Stimulated activated CD4-positive, alpha-beta T cell treated with anti-CD3 and anti-CD28 coated beads, Interleukin-4, amount 100 ng/mL, for 24 hours (primary cell): ENCODE measurements at places on chromosomes 2 and 18.

DNA sequence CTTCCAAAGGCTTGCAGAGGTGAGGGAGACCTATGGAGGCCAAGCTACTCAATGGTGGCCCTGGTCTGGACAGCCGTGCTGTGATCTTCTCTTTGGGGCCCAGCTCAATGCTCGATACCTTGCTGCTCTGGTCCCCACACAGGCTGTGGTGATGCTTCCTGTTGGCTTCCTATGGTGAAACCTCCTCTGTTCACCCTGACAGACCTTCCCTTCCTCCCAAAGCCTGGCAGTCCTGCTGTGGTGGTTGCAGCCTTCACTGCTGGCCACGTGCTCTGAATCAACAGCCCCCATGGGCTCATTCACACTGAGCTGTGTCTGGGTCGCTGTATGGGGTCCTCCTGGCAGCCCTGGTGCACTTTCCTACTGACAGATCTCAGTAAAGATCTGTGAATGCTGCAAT is 31.0 kb upstream of the GALR1 start:
- no peak for DNase-seq

GRCh38 chr2:60886991-60887390 is 5.6 kb downstream of the REL start:
- no peak for DNase-seq

DNA sequence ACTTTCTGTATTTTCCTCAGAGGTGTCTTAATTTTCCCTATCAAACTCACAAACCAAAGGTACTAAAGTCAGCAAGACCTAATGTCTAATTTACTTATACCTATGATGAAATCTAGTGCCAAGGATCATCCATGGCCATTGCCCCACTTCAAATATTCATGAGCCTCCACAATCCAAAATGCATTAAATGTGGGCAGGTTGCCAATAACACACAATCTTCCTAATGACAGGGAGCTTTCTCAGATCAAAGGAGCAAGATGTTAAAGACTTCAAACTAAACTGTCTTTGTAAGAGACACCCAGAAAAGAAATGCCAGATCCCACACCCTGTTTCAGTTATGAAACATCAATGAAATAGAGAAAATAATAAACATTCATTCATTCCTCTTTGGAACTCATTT is 143.2 kb downstream of the TMEFF2 start:
- DNase-seq: no peak

DNA sequence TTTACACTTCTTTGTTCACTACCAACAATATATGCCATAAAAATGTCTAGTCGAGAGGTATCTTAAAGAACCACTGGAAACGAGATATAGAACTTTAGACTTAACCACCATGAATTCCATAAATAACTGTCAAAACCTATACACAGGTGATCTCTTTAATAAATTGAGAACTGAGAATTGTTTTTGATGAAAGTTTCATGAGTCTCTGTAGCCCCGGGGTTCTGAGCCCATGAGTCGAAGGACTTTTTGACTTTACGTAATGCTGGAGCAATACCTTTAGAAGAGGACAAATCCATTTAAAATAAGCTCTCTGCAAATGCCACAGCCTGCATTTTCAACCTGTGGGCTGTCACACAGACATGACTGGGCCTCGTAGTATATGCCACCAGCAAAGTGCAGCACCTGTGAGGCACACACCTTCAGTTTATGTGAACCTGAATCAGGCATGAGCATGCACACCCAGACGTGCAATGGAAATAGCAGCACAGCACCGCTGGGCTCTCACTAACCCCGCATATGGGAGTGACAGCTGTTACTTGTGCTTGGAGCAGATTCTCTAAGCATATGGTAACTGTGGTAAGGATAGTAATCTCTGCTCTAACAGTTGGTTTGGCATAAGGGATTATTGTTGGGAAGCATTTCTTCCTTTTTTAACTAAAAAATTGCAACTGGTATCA is 383.2 kb downstream of the SOCS6 start:
- no peak for DNase-seq

- no peak for DNase-seq
These were observed 27.3 kb upstream of the NOTO start for GRCh38 chr2:73174941-73175662.

DNA sequence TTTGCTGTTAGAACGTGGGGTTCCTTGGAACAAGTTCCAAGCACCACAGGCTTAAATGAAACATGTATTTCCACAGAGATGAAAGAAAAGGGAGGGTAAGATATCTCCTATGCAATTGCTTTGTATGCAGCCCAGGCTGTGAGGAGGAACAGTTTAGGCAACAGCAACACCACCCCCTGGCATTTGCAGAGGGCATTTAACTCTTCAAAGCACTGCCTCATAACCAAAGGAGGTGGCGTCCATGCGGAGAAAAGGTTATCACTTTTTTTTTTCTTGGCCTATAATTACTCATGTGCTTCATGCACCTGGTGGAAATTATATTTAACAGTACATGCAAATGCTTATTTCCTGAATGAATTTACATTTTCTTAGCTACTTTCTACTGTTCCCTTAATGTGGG is 286.0 kb downstream of the LPIN1 start:
- DNase-seq: no peak

- DNase-seq: no peak
These were observed 201.3 kb upstream of the GALNT5 start for GRCh38 chr2:157056200-157056676.

GRCh38 chr2:144376926-144377325 is 143.0 kb downstream of the ZEB2 start:
- no peak for DNase-seq

DNA sequence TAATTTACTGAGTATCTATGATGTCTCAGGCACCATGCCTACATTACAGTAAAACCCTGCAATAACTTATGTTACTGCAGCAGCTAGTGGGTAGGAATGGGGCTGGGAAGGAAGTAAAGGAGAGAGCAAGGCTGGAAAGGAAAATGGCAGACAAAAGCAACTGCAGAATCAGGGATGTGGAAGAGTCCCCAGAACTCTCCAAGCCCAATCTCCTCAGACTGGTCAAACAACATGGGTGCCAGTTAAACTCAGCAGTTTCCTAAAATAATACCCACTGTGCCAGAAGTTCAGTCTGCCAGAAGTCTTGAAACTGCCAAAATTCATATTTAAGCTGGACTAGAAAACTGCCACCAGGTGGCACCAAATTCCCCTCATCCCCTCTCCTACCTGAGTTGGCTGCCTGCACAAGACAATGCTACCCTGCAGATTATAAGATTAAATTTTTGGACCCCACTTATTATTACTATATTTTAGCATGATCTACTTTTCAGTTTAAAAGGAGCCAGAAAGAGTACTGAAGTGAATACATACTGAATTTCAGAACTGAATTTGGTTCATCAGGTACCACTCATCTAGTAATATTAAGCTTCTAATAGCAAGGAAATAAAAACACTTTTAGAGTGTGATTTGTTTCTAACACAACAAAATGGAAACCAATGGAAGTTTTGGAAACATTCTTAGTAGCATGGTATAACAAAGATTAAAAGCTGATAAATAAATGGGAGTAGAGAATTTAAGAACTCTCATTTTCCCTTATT is 86.8 kb upstream of the DNER start:
- DNase-seq: peak; percentile 76

DNA sequence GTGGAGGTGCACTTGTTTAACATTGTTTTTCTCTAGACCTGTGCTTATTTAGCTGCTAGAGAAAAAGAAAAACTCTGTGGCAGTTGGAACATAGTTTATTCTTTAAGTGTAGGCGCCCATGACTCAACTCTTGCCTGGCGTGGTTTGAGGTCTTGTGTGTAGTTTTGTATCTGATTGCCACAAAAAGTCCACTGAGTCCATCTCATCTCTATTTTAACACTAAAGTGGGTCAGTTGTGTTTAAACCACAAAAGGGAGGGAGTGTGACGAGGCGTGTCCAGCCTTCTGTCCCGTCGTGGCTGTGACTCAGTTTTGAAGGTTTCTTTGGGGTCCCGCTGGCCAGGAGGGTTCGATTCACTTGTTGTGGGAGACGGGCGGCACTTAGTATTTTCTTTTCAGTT is 15.3 kb upstream of the UGT1A9 start:
- DNase-seq: no peak

GRCh38 chr2:88810488-88810887 is 119.0 kb downstream of the RPIA start:
- DNase-seq: no peak

GRCh38 chr18:74331404-74331803 is 15.8 kb downstream of the C18orf63 start:
- no peak for DNase-seq

DNA sequence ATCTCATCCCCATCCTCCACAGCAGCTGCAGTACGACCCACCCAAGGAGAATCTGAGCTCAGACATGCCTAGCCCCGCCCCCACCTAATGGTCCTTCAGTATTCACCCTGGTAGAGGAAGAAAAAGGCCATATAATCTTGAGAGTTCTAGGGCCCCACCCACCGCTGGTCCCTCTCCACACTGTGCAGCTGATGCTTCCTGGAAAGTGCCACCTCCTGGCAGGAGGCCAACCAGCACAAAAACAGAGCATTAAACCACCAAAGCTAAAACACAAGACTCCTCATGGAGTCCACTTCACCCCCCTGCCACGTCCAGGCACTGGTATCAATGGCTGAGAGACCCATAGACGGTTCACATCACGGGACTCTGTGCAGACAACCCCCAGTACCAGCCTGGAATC is 40.7 kb downstream of the MC4R start:
- DNase-seq: no peak

GRCh38 chr2:136031711-136032110 is 46.3 kb upstream of the DARS1 start:
- no peak for DNase-seq

GRCh38 chr18:36212301-36213171 is 25.2 kb downstream of the MOCOS start:
- no peak for DNase-seq
